Transverse colon (tissue), 4 donors: ENCODE measurements at places on chromosomes 2 and 18.

- DNase-seq = no peak
Measured at GRCh38 chr2:9203006-9203405, 3.6 kb upstream of the ASAP2 start.

- no peak for DNase-seq
Measured at GRCh38 chr18:40292985-40293710, 1661.9 kb upstream of the PIK3C3 start.

DNA sequence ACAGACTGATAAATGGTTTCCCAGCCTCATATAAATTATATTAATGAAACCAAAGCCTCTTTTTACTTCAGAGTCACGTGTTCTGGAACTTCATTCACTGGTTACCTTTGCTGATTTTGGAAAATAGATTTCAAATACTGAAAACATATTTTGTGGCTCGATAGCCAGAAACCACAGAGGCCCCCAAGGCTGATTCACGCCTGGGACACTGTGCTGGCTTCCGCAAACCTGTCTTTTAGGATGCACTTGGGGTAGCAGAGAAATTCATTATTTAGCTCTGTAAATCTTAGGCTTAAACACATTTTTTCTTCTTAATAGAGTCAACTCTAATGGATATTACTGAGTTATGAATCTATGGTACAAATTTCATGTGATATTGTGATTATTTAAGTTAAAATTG, 90.7 kb upstream of the TMEM18 start:
- no peak for DNase-seq

GRCh38 chr2:145874466-145874865, 1354.5 kb upstream of the ZEB2 start:
- DNase-seq = no peak

DNA sequence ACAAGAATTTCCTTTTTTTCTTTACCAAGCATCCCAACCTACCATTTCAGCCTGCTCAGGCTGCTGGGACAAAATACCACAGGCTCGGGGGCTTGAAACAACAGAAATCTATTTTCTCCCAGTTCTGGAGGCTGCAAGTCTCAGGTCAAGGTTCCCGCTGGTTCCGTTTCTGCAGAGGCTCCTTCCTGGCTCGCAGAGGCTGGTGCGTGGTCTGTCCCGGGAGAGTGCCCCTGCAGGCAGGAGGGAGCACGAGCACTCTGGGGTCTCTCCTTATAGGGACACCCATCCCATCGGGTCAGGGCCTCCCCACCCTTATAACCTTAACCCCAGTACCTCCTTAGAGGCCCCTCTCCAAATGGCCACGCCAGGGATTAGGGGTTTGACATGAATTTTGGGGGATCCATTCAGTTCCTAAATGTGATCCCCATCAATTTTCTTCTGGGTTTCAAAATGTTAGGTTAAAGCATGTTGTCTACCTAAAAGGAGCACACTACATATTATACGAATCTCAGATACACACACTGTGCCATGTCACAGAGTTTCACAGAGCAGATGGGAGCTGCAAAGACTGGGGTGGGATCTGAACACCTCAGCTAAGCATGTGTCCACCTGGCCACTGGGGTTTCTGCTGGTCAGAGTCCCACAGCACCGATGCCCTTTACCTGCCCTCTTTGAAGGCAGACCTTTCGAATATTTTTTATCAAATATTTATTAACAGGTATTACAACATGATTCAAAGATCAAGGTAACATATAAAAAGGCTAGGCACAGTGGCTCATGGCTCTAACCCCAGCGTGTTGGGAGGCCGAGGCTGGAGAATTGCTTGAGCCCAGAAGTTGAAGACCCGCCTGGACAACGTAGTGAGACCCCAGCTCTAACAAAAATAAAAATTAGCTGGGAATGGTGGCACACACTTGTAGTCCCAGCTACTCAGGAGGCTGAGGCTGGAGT, 17.6 kb upstream of the ADI1 start:
- DNase-seq = no peak

- no peak for DNase-seq
Measured at GRCh38 chr2:65380255-65380654, 52.1 kb downstream of the SPRED2 start.
